CD4-positive, alpha-beta T cell treated with Interleukin-2 at 100 ng/mL for 4 hours (primary cell): ENCODE measurements at places on chromosomes 7 and 10.
A peak's percentile ranks its signal among the peaks of the same experiment; 100 is the strongest.

DNA sequence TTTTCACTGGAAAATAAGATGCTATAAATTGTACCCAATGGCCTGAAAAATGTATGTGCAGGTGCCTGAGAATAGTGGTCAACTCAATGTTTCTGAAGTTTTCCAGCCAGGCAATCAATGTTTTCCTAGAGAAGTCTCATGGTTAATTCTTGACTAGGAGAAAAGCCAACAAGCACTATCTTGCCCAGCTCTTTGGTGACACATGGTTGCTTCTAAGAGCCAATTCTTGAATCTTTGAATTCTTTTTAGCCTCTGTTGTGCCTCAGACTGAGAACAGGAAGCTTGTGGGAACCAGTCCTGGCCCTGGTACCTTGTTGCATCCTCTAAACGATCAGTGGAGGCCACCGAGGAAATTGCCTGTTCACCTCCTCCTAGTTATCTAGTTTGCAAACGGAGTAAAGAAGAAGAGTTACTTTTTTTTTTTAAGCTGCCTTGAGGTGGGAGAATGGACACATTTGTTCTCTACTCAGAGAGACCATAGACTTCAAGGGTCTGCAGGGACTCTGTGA lies 144.0 kb upstream of the MKLN1 start:
- DNase-seq: peak; percentile 48

GRCh38 chr10:11448190-11448544 lies 163.3 kb downstream of the USP6NL start:
- no peak for DNase-seq

DNA sequence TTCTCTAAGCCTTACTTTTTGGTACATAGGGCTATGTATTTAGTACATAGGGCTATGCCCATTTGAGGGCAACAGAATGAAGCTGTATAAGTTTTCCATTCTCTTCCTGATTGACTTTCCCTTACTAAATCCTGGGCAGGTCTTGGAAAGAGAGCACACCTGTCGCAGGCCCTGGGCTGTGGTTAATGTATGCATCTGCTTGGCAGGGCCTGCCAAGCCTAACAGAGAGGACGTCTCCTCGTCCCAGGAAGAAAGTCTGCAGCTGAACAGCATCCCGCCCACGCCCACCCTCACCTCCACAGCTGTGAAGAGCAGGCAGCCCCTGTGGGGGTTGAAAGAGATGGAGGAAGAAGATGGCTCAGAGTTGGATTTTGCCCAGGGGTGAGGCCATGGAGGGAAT lies 8.9 kb upstream of the PVRIG start:
- DNase-seq: no peak

- DNase-seq: no peak
Measured at GRCh38 chr10:29102233-29102632, 186.6 kb upstream of the LYZL1 start.

- DNase-seq: no peak
Measured at GRCh38 chr10:91196268-91197048, 24.0 kb upstream of the PCGF5 start.

- DNase-seq: no peak
Measured at GRCh38 chr10:87054373-87055295, 34.5 kb downstream of the FAM25A start.

GRCh38 chr7:76315364-76315763 lies 12.9 kb downstream of the HSPB1 start:
- no peak for DNase-seq

GRCh38 chr7:134722786-134723322 lies 56.6 kb upstream of the CALD1 start:
- no peak for DNase-seq

DNA sequence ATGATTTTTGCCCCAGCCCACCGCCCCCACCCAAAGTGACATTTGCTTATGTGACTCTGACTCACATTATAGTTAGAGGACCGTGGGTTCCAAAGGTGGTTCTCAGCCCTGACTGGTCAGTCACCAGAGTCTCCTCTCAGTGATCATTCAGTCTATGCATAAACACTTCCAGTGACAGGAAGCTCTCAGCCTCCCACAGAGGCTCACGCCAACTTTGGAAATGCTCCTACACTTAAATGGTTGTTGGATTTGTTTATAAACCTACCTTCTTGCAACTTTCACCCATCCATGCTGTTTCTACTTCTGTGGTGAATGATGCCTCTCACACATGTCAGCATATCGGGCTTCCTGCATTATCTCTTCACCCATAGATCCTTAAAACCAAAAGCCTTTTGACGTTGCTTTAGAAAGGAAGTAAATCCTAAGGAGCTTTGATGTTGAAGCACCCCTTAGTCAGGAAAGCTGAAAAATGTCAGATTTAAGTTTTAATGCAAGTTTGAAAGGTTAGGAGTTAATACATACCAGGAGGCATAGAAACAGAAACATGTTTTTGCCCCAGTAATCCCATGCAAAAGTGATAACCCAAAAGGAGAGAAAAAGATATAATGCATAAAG lies 46.5 kb upstream of the FGL2 start:
- DNase-seq: no peak

- DNase-seq: no peak
Measured at GRCh38 chr7:66508431-66508830, 120.2 kb upstream of the KCTD7 start.

DNA sequence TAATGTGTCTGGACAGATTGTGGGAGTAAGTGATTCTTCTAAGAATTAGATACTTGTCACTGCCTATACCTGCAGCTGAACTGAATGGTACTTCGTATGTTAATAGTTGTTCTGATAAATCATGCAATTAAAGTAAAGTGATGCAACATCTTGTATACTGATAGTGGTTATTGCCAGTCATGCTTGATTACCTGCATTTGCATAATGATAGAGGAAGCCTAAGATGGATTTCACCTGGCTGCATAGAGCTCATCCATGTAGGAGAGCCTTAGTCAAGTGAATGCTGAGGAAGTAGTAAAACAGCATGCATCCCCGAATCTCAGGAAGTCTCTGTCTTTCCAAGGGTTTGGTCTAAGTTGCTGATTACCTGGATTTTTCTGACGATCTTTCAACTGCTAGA lies 64.2 kb upstream of the CAPZA2 start:
- DNase-seq: no peak

DNA sequence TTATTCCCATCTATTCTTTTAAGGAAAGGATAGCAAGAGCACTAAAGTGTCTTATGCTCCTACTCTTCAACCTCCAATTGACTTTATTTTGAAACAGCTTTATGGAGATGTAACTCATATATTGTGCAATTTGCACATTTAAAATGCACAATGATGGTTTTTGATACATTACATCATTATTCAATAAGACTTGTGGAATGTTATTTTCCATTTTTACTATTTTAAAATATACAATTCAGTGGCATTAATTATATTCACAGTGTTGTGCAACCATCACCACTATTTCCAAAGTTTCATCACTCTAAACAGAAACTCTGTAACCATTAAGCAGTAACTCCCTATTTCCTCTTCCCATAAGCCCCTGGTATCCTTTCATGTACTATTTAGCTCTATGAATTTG lies 489.8 kb downstream of the NEBL start:
- DNase-seq: no peak

DNA sequence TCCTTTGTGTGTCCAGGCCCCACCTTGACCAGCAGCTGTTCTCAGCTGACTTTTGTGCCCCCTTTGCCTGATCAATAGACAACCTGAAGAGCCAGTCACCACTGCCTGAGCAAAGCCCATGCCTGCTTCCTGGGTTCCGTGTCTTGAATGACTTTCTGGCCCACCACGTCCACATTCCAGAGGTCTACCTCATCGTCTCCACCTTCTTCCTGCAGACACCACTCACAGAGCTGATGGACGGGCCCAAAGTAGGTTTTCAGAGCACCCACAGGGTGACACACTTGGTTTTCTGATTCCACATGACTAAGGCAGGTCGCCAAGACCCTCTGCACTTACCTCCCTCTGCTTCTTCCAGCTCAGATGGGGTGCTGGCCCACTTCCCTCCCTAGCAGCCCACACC lies 126.8 kb downstream of the WDFY4 start:
- DNase-seq: no peak
